ENCODE measurements at places on chromosomes 6 and 20.

GRCh38 chr6:69994251-69994650, 127.9 kb downstream of the COL19A1 start:
- no peak for DNase-seq

GRCh38 chr6:159168536-159169192, 536 bp upstream of the FNDC1 start:
- DNase-seq: peak; percentile 19

DNA sequence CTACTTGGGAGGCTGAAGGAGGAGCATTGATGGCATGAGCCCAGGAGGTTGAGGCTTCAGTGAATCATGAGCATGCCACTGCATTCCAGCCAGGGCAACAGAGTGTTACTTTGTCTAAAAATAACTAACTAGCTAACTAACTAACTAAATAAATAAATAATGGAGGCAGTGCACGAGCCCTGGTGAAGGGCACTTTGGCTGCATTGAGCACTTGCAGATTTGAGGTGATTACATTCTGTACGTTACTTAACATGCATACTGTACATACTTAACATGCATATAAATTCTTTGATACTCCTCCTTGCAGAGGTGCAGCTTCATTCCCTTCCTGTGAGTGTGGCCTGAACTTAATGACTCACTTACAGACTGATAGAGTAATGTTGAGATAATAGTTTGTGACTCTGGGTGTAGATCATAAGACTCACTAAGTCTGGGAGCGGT, 10.7 kb downstream of the HLA-A start:
- no peak for DNase-seq

DNA sequence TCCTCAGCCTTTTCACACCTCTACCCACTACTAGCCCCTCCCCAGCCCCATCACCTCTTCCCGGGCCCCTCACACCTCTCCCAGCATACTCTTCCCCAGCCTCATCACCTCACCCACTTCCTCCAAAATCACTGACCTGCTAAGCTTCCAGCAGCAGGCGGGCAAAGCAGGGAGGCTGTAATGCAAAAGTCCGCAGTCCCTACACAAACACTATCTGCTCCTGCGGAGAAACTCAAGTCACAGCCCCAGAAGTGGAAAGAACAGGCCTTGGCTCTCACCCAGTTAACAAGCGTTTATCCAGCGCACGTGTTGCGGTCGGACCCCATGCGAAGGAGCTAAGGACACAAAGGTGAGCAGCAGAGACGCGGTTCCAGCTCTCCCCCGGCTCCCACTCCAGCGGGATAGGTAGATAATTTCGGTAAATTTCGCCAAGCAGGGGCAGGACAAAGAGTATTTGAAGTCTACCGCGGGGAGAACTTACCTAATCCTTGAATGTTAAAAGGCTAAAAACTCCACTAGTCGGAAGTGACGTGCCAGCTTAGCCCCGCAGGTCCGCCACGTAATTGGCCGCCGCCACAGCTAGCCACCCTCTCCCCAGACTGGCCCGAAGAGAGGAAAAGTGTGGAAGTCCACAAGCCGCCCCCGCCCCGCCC, 728 bp upstream of the TRIM39 start:
- peak; percentile 73 for DNase-seq

GRCh38 chr20:2921506-2921905, 48.2 kb downstream of the PTPRA start:
- no peak for DNase-seq

DNA sequence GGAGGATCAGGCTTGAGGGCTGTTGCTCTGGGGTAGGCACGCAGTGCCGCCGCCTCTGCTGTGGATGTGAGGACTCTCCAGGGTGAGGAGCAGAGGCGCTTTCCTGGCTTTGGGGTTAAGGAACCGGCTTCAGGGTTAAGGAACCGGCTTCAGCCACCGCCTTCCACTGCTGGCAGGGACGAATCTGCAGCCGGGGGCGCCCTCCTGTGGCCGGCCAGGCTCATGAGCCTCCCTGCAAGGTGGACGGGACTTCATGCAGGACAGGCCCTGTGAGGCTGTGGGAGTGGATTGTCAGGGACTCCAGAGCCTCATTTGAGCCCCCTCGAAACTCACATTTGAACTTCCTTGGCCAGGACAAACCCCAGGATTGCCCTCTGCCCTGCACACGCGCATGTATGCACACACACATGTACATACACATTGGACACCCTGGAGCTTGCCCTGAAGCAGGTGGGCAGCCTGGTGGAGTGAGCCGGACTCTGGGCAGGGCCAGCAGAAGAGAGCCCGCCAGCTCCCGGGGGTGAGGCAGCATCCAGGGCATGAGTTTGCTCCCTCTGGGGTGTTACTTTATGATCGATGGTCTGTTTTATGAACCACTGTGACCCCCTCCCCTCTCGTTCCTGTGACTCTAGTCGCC, 146.9 kb downstream of the PHACTR3 start:
- peak; percentile 58 for DNase-seq

DNA sequence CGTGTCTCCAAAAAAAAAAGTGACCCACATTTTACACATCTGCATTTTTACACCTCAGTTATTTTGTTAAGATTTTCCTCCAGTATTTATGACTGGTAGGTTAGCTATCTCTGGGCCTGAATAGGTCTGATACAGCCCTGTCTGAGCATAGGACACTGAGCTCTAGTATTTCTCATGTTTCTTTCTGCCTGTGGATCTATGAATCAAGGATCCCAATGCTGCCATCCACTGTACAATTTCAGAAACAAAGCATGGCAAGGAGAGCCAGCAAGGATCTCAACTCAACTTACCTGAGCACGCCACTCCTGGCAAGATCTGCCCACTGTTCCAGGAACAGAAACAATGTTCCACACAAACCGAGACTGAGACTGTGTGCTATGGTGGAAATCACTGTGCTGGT, 36.4 kb upstream of the ENPP5 start:
- DNase-seq: no peak
